NCI-H1417 (cell line): ENCODE measurements at places on chromosomes 16 and 17.

- no peak for DNase-seq
Measured at GRCh38 chr17:65039336-65039988, 17.1 kb downstream of the GNA13 start.

GRCh38 chr16:12257926-12258561 is 281.5 kb downstream of the SNX29 start:
- peak; percentile 52 for DNase-seq

DNA sequence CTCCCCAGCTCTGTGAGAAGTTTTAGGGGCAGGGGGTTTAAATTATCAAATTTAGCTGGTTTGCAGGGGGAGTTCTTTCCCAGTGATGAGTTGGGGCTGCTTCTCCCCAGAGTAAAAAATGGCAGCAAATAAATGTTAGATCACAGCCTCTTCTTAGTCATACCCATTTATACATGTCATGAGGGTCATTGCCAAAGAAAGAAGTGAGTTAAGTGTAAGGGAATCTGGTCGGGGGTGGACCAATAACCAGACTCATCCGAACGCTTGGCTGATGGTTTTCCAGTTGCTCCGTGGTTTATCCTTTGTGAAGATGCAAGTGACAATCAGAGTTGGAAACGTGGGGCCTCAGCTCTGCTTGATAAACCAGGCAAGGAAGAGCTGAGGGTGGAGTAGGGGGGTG is 87.1 kb downstream of the PLXDC1 start:
- no peak for DNase-seq

DNA sequence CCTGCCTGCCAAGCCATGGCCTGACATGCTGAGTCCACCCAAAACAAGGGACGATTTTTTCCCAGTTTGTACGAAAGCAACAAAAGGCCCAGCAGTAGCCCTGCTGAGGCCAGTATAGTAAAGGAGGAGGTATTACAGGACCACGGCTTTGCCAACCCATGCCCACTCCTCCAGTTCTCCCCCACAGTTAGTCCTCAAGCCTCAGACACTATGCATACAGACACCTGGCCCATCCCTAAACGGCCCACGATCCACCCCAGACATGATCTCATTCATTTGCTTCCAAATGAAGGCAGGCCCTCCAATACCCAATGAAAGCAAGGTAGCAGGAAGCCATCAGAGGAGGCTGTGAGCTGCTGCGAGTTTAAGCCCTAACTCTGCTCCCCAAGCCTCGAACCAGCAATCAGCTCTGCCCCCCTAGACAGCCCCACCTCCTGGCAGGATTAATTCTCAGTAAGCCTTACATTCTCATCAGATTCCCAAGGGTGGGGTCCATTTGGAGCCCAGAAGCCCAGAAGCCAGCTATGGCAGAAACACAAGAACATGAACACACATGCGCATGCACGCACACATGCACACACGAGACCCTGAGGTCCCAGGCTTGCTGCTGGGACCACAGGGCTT is 4.9 kb downstream of the HDAC5 start:
- no peak for DNase-seq

GRCh38 chr17:33709881-33710280 is 416.8 kb upstream of the ASIC2 start:
- DNase-seq, result no peak

DNA sequence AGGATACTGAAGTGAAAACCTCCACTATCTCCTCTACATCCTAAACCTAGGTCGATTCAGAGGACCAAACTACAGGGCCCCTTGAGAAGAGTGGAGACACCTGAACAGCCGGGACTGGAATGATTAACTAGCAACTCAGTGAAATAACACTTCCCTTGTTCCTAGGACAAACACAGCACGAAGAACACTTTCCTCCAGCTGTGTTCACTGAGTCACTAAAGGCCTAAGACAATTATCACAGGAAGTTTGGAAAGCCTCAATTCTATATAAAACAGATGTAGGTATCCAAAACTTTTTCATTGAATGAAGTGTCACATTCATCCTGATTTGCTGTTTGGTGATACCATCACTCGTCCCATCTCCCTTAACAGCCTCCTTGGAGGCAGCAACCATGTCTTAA is 15.5 kb upstream of the CUEDC1 start:
- DNase-seq, result no peak

- no peak for DNase-seq
Measured at GRCh38 chr16:67917852-67918236, 13.8 kb downstream of the CTRL start.

DNA sequence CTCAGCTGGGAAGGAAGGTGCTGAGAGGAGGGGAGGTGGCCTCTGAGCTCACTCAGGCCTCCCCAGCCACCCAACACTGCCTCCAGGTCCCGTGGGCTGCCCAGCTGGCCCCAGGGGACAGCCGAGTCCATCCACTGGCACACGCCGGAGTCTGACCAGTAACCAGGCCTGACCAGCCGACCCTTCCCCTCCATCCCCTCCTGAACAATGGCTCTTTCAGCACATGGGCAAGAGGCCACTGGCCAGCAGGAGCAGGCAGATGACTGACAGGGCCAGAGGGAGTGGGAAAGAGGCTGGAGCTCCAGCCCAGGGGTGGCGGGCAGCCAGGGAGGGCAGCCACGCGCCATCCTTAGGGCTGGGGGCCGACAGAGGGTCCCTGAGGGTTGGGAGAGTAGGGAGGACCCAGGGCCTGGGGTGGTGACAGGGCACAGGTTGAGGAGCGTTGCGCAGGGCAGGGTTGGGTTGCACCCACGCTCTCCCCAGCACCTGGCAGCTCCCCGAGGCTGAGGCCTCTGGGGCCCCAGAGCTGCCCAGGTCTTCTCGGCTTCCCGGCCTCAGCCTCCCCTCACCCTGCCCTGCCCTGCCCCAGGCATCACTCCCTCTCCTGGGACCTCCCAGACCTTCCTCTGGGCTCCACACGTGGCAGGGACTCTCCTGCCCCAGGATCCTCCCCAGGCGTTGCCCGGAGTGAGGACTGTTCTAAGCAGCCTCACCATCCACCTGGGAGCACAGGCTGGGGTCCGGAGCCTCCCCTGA is 20.2 kb upstream of the SLC38A10 start:
- no peak for DNase-seq

GRCh38 chr16:55728797-55729196 is 73.0 kb downstream of the SLC6A2 start:
- no peak for DNase-seq

DNA sequence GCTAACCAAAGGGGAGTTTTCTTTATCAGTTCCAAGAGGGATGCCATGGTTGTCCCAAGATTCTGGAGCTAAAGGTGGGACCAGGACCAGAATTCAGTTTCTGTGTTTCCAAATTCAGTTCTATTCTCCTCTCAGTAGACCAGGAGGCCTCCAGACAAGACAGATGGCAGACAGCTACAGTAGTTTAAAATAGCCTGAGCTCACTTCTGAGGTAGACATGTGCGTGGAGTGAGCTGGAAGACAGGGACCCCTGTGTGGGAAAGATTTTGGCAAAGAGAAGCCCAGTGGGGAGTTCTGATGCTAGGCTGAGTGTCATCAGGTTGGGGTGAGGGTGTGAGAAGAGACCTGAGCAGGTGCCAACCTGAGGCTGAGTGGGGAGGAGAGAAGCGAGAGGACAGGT is 95.4 kb downstream of the PRKCB start:
- no peak for DNase-seq

DNA sequence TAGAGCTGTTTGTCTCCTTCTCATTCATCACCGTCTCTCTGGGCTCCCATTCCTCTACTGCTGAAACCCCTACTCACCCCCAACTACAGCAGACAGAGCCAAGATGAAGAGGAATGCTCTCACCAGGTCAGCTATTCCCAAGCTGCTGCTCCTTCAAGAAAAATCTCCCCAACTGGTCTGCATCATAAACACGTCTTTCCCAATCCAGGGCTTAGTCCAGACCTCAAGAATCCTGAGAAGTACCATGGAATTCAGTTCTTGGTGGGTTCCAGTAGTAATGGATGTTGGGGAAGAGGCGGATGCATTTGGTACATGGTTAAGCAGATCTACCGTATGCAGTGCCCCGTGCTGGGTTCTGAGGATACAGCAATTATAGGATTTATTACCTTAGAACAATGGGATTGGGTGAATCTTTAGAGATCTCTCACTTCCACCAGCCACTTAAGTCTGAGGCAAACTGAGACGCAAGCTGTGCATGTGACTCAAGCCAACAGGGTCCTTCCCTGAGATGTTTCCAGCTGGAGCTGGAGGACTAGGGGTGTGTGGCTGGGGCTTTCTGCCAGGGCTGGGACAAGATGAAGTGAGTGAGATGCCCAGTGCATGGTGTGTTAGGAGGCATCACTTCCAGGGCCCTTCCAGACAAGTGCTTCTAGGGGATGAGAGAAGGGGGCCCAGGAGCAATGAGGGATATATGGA is 232.7 kb upstream of the CDH5 start:
- no peak for DNase-seq

- DNase-seq, result no peak
Measured at GRCh38 chr17:21183468-21183867, 30.5 kb downstream of the TMEM11 start.

DNA sequence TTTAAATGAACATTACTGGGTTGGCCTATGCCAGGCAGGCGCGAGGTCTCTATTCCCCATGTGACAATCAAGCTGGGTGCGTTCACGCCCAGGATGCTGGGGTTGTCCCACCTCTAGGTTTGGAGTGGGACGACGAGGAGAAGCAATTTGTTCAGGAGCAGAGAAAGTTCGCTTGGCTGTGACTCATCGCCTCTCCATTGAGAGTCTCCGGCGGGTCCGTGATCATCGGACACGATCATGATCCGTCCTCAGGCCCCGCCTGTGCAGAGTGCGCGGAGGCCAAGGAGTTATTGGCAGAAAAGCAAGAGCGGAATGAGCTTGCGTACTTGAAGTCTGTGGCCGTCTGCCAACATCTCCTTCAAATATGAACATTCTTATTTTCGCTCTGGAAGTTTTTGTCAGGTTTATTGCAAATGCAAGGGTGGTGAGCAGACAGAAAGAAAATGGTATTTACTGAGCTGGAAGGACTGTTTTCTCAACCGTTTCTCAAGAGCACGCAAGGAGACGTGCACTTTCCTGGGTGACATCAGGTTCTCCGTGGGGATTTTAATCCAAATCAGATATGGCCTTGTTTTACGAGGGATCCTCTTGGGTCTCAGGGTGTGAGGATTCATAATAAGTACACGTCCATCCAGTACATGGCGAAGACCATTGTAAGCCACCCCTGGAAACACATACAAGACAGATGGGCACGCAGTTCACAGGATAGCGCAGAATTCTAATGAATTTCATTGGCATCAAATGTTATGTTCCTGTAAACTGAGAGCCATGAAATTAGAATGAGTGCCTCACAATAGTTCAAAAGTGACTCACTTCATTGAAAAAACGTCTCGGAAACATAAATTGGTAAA is 70.1 kb upstream of the CREBBP start:
- no peak for DNase-seq

GRCh38 chr16:79177018-79177417 is 423.5 kb downstream of the MAF start:
- DNase-seq, result no peak

DNA sequence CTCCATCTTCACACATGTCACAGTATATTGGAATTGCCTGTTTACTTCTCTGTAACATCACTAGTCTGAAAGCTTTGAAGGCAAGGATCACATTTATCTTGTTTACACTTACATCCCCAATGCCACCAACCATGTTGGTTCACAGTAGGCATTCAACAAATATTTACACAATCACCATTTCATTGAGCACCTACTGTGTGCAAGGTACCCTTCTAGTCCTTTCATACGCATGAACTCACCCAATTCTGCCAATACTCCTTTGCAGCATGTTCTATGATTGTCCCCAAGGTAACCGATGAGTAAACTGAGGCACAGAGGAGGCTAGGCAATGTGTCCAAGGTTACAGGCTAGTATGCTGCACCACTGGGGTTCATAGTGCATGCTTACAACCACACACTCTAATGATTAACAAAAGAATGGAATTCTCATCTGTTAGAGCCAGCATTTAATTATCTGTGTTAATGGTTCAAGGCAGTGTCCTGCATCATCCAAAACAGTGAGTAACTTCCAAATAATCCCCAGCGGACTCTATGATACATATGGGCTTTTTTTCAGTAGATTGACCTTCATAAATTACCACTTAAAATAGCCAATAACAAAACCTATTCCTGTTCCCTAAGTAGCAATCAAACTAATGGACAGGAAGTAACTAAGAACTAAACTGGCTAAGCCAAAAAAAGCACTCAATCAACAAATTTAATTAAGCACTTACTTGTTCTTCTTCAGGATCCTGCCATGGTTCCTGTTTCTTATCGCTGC is 364.5 kb upstream of the XYLT1 start:
- DNase-seq, result no peak

DNA sequence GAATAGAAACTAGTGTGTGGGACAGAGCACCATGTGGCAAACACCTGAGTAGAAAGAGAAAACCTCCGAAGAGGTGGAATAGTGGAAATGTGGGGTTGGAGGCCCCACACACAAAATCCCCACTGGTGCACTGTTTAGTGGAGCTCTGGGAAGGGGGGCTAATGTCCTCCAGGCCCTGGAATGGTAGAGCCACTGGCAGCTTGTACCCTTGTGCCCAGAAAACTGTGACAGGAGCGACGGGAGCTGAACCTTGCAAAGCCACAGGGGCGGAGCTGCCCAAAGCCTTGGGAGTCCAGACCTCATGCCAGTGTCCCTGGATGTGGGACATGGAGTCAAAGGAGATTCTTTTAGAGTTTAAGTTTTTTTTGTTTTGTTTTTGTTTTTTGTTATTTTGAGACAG is 50.6 kb downstream of the RNF112 start:
- no peak for DNase-seq

DNA sequence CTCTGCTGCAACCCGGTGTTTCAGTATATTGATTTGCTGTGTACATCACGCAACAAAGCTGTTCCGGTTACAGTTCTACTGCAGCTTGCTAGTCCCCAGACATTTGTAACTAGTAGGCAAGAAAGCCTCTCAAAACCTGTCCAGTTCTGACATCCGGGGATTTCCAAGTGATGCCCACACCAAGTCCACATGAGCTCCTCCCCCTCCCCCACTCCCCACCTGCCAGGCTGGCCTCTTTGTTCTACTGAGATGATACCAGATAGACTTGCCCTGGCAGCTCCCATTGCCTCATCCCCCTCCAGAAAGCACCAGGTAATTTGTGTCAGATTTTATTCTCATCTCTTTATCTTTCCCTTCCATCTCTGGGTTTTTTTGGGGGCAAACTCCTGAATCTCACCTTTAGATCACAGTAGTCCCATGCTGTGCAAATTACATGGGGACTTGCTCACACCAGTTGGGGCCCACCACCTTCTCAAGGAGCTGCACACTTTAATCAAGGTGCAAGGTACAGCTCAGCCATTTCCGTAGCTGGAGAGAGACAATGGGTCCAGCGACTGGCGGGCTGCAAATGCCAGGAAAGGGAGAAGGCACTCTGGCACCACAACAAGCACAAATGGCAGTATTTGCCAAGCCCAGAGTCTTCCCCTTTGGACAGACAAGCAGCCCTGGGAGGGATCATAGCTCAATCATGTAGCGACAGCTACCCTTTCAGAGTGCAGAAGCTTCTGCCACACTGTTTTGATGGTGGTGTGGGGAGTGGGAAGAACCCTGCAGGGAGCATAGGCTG is 183.1 kb downstream of the CYLD start:
- DNase-seq, result no peak

- DNase-seq, result no peak
Measured at GRCh38 chr16:54289945-54290832, 3.6 kb upstream of the IRX3 start.

- DNase-seq, result peak; percentile 63
Measured at GRCh38 chr17:82963104-82963950, 116.1 kb upstream of the METRNL start.
